ENCODE measurements at places on chromosomes 16 and 17. TPM values are rescaled to one million over a fixed set of nuclear protein-coding genes. Genes with fewer than 3 reads are reported as not detected.
A peak's percentile ranks its signal among the peaks of the same experiment; 100 is the strongest.

DNA sequence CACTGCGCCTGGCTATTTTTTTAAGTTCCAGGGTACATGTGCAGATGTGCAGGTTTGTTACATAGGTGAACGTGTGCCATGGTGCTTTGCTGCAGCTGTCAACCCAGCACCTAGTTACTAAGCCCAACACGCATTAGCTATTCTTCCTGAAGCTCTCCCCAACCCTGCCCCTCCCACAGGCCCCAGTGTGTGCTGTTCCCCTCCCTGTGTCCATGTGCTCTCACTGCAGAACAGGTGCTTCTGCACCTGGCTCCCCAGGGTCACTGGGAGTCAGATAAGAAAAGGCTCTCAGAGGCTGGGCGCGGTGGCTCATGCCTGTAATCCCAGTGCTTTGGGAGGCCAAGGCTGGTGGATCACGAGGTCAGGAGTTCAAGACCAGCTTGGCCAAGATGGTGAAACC is 6.2 kb downstream of the HASPIN start:
- H3K4me3 ChIP-seq: no peak overlapping the region
- no peaks in the 10 kb centered on the region for H3K4me1 ChIP-seq
- no peaks in the 10 kb centered on the region for H3K36me3 ChIP-seq
- no peak for DNase-seq
- H3K27me3 ChIP-seq: no peaks in the 10 kb centered on the region

GRCh38 chr16:51245658-51245995 is 94.6 kb upstream of the SALL1 start:
- no peak for DNase-seq
- H3K27me3 ChIP-seq: no peaks in the 10 kb centered on the region
- no peaks in the 10 kb centered on the region for H3K4me1 ChIP-seq
- no peaks in the 10 kb centered on the region for H3K36me3 ChIP-seq
- no peak overlapping the region for H3K27ac ChIP-seq

- H3K36me3 ChIP-seq: peaks cover 29% of the 10 kb centered on the region
- peak overlapping the region; percentile 100 for H3K27ac ChIP-seq
- DNase-seq: no peak
- no peaks in the 10 kb centered on the region for H3K27me3 ChIP-seq
Observed at GRCh38 chr17:40349895-40350688, 14.4 kb downstream of the GJD3 start.

- no peaks in the 10 kb centered on the region for H3K27me3 ChIP-seq
- H3K36me3 ChIP-seq: no peaks in the 10 kb centered on the region
- H3K27ac ChIP-seq: no peak overlapping the region
- no peak overlapping the region for H3K4me3 ChIP-seq
- DNase-seq: no peak
Observed at GRCh38 chr17:72351884-72352346, 231.1 kb downstream of the SOX9 start.

DNA sequence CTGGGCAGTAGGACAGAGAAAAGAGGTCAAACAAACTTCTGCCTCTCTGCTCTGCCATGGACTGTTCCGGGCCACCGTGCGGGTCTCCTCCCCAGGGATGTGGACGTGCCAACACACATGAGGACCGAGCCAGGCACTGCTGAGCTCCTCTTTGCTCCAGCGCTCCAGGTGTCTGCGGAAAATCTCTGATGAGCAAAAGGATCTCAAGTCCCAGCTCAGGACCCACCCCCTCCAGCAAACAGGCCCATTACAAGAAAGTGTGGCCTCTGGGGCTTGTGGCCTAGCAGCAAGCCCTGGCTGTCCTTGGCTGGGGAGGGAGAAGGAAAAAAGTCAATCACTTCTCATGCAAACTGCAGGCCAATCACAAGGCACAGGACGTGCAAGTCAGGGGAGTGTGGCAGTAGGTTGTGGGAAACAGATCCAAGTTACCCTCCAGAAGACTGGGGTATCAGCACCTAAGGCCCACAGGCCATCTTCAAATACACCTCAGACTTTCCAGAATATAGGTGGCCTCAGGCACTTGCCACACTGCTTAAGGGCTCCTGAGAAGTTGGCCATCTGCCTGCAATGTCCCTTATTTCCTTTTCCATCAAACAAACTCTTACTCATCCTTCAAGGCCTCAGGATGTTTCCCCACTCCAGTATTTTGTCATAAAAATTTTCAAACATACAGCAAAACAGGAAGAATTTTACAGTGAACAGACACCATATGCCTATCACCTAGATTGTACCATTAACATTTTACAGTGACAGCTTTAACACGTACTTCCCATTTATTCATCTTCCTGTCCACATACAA is 36.0 kb upstream of the SREBF1 start:
- peaks cover 38% of the 10 kb centered on the region for H3K4me1 ChIP-seq
- H3K4me3 ChIP-seq: no peak overlapping the region
- H3K36me3 ChIP-seq: no peaks in the 10 kb centered on the region
- no peaks in the 10 kb centered on the region for H3K27me3 ChIP-seq
- H3K27ac ChIP-seq: no peak overlapping the region

- H3K27ac ChIP-seq: peak overlapping the region; percentile 82
- peaks cover 15% of the 10 kb centered on the region for H3K4me1 ChIP-seq
- peak overlapping the region; percentile 67 for H3K4me3 ChIP-seq
Observed at GRCh38 chr17:56594320-56595107, 1.0 kb downstream of the NOG start.

GRCh38 chr17:65604070-65604469 is 42.6 kb upstream of the AXIN2 start:
- no peaks in the 10 kb centered on the region for H3K27me3 ChIP-seq
- no peak overlapping the region for H3K4me3 ChIP-seq
- no peak overlapping the region for H3K27ac ChIP-seq
- DNase-seq: no peak
- H3K36me3 ChIP-seq: no peaks in the 10 kb centered on the region

- no peaks in the 10 kb centered on the region for H3K36me3 ChIP-seq
- H3K4me1 ChIP-seq: no peaks in the 10 kb centered on the region
- DNase-seq: no peak
- no peaks in the 10 kb centered on the region for H3K27me3 ChIP-seq
- H3K27ac ChIP-seq: no peak overlapping the region
- no peak overlapping the region for H3K4me3 ChIP-seq
Observed at GRCh38 chr16:64989050-64989449, 132.8 kb downstream of the CDH11 start.

DNA sequence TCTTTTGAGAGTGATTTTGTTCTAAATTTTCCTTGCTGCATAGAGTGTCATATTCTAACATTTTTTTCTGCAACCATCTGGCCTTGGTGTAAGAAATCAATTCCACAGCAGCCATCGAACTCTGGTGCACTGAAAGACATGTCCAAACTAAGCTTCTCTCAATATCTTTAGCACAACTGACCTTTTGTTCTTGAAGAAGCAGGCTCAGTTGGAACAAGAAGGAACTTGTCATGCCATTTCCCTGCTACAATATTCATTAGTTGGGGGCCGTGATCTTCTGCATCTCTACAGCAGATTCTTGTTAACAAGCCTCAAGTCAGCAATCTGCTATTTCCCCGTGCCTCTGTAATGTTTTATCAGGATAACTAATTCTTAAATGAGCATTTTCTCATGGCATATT is 1305.6 kb downstream of the CDH11 start:
- H3K36me3 ChIP-seq: no peaks in the 10 kb centered on the region
- no peaks in the 10 kb centered on the region for H3K4me1 ChIP-seq
- no peak overlapping the region for H3K27ac ChIP-seq
- H3K27me3 ChIP-seq: no peaks in the 10 kb centered on the region
- H3K4me3 ChIP-seq: no peak overlapping the region
- no peak for DNase-seq

GRCh38 chr17:32516450-32516849 is 29.7 kb downstream of the CDK5R1 start:
- no peak overlapping the region for H3K4me3 ChIP-seq
- H3K4me1 ChIP-seq: peaks cover 30% of the 10 kb centered on the region
- H3K36me3 ChIP-seq: no peaks in the 10 kb centered on the region
- no peaks in the 10 kb centered on the region for H3K27me3 ChIP-seq
- H3K27ac ChIP-seq: peak overlapping the region; percentile 57
- DNase-seq: no peak

GRCh38 chr17:65896889-65897288 is 295.0 kb downstream of the CEP112 start:
- no peak overlapping the region for H3K4me3 ChIP-seq
- no peaks in the 10 kb centered on the region for H3K27me3 ChIP-seq
- H3K36me3 ChIP-seq: no peaks in the 10 kb centered on the region
- DNase-seq: no peak
- no peaks in the 10 kb centered on the region for H3K4me1 ChIP-seq
- H3K27ac ChIP-seq: no peak overlapping the region

DNA sequence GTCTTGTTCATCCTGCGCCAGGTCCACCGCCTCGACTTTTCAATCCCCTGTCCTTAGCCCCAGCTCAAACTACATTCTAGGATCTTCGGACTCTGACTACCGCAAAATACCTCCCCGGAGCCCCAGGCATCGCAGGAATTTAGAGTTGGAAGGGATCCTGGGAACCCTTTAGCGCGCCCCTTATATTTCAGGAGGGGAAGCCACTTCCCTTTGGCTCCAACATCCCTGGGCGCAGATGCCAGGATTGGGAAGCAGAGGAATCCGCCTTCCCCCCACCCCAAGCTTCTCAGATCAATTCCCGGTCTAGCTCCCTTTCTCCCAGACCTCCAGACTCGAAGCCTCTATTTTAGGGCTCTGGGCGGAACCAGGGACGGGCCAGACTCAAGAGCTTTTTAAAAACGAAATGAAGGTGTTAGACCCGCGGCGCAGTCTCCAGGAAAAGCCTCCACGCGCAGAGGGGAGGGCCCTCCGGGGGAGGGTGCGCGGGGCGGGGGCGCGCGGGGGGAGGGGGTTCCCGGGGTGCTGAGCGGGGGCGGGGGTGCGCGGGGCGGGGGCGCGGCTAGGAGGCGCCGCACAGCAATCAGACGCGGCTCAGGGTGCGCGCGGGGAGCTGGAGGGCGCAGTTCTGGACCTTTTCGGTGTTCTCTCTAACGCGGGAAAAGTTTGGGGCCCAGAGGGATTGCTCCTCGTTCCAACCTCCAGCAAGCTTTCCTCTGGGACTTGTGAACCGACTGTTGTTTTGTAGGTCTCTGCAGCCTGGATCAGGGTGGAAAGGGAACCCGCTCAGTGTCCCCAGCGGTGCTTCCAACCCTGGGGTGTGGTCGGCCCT is 1.6 kb downstream of the AHSP start:
- H3K4me3 ChIP-seq: peak overlapping the region; percentile 31
- H3K27me3 ChIP-seq: peaks cover 34% of the 10 kb centered on the region
- H3K27ac ChIP-seq: no peak overlapping the region
- peaks cover 4% of the 10 kb centered on the region for H3K4me1 ChIP-seq
- DNase-seq: no peak

DNA sequence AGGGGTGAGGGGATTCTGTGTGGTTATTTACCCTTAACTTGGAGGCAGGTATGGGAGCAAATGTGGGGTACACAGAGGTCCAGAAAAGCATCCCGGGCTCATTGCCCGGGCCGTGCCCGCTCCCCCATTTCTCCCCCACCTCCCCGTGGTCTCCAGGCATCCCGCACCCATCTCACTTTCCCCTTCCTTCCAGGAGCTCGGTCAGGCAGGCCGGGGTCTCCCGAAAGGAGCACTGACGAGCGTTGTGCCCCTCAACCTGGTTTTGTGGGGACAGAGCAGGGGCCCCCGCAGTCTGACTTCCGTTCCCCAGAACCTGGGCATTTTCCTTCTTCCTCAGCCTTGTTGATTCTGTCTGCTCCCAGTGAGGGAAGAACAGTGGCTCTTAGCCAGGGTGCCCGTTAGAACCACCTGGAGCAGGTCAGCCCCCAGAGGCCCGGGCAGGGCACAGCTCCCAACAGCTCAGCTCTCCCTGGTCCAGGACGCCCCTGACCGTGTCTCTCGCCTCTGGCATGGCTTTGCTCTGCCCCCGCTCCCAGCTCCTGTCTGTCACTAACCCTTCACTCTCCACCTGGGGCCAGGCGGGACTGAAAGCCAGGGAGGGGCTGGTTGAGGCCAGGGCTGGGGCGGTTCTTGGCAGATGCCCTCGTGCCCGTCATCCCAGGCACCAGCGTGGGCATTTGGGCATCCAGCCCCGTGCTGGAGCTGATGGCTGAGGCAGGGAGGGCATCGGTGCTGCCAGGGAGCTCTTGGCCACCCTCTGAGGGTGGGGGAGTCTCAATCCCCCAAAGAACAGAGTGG is 12.5 kb upstream of the NUDT16L1 start:
- peak overlapping the region; percentile 14 for H3K4me3 ChIP-seq
- no peaks in the 10 kb centered on the region for H3K27me3 ChIP-seq
- no peaks in the 10 kb centered on the region for H3K36me3 ChIP-seq
- peak overlapping the region; percentile 50 for H3K27ac ChIP-seq

GRCh38 chr17:70013911-70014310 is 61.1 kb upstream of the KCNJ16 start:
- no peak for DNase-seq
- H3K27me3 ChIP-seq: no peaks in the 10 kb centered on the region
- no peaks in the 10 kb centered on the region for H3K4me1 ChIP-seq
- H3K36me3 ChIP-seq: no peaks in the 10 kb centered on the region

- no peaks in the 10 kb centered on the region for H3K27me3 ChIP-seq
- peaks cover 71% of the 10 kb centered on the region for H3K4me1 ChIP-seq
- peak; percentile 64 for DNase-seq
- peak overlapping the region; percentile 67 for H3K27ac ChIP-seq
- no peaks in the 10 kb centered on the region for H3K36me3 ChIP-seq
Observed at GRCh38 chr17:57489321-57489720, 233.0 kb downstream of the MSI2 start.

DNA sequence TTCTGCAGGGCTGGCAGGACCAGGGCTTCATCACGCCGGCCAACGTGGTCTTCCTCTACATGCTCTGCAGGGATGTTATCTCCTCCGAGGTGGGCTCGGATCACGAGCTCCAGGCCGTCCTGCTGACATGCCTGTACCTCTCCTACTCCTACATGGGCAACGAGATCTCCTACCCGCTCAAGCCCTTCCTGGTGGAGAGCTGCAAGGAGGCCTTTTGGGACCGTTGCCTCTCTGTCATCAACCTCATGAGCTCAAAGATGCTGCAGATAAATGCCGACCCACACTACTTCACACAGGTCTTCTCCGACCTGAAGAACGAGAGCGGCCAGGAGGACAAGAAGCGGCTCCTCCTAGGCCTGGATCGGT is 1.4 kb downstream of the CDK5R1 start:
- no peak overlapping the region for H3K4me3 ChIP-seq
- H3K27me3 ChIP-seq: no peaks in the 10 kb centered on the region
- peaks cover 26% of the 10 kb centered on the region for H3K4me1 ChIP-seq
- no peaks in the 10 kb centered on the region for H3K36me3 ChIP-seq

GRCh38 chr17:6323626-6324356 is 111.1 kb downstream of the AIPL1 start:
- peaks cover 8% of the 10 kb centered on the region for H3K27me3 ChIP-seq
- no peak overlapping the region for H3K4me3 ChIP-seq
- no peaks in the 10 kb centered on the region for H3K36me3 ChIP-seq
- no peak for DNase-seq
- H3K4me1 ChIP-seq: no peaks in the 10 kb centered on the region

- H3K4me1 ChIP-seq: no peaks in the 10 kb centered on the region
- no peaks in the 10 kb centered on the region for H3K36me3 ChIP-seq
- no peak overlapping the region for H3K4me3 ChIP-seq
- no peaks in the 10 kb centered on the region for H3K27me3 ChIP-seq
- DNase-seq: no peak
Observed at GRCh38 chr17:34206569-34206968, 48.5 kb upstream of the CCL2 start.

Gene KIF2B
- not detected for total RNA-seq

Gene MPV17L
- total RNA-seq: 15.2 TPM

Gene SPATA2L
- 2.6 TPM for total RNA-seq

Gene TAC4
- total RNA-seq: not detected

Gene SPNS3
- total RNA-seq: not detected

Gene CBFA2T3
- total RNA-seq: 4.4 TPM

Gene MYO15A
- total RNA-seq: not detected

Gene NLGN2
- 4.2 TPM for total RNA-seq

Gene C17orf78
- not detected for total RNA-seq

Gene IGF2BP1
- total RNA-seq: not detected
